ENCODE measurements at places on chromosomes 11 and 22.

DNA sequence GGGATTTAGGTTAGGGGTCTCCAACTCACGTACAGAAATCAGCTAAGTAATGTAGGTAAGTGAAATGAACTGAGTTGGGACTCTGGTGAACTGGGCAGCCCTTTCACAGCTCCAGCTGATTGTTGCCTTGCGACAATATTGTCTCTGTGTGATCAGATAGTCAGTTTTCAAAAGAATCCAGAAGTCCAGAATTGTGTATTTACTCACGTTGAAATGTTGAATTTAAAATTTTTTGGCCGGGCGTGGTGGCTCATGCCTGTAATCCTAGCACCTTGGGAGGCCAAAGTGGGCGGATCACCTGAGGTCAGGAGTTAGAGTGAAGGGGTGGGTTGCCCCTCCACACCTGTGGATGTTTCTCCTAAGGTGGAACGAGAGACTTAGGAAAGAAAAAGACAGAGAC is 18.8 kb upstream of the WDR74 start:
- DNase-seq = no peak

DNA sequence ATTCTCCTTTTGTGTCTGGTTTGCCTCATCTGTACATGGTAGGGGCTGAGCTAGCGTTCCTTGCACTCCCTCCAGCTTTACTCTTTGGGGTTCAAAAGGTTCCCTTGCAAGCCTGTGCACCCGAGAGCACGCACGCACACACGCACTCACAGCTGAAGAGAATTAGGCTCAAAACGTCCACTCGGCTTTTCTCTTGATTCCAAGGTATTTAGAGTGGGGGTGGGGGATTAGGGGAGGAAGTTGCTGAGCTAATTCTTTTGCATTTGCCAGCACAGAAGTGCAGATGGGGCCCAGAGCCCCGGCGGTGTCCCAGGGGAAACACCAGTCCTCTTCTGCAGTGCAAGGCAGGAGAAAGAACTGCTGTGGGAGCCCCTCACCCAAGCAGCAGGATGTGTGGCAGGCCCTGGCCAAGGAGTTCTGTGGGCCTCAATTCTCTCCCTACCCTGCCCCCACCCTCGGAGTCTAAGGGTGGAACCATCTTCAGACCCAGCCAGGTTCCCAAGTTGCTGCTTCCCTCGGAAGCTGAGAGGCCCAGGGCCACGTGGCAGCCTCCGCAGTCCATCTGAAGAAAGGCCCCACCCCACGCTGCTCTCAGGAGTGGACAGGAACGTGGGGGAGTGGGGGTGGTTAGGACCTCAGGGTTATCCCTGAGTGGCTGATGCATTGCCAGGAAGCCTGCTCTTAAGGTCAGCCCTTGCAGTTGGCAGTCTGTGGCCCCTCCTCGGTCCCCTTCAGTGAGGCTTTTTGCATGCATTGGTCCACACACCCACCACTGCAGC is 3.8 kb upstream of the KCNQ1OT1 start:
- peak; percentile 20 for DNase-seq

DNA sequence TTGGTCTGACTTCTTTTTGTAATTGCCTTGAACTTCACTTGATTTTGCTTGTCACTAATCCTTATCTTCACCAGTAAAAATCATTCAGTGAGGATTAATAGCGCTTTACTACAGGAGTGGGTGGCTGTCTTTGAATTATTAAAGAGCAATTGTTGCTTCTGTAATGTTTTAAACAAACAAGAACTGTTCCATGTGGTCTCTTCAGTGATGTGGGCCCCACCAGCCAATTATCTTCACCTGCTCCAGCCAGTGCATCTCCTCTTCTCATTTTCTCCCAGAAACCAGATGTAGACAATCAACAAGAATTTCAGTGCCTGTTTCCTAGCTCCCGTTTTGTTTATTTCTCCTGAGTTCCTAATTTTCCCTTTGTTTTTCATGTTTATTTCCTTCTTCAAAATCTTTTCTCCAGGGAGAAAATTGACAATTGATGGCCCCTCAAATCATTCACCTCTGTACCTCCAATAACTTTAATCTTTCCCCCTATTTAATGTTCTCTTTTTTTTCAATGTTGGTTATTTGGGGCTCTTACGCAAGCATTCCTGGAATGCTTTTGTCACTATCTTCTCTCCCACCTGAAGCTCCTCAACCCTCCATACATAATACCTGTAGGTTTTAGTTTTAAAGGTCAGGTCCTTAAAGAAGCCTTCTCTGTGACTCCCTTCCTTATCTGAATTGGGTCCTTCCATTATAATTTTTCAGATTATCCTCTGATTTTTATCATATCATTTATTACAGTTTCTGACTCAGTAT is 115.1 kb downstream of the ARFGAP2 start:
- DNase-seq = no peak

DNA sequence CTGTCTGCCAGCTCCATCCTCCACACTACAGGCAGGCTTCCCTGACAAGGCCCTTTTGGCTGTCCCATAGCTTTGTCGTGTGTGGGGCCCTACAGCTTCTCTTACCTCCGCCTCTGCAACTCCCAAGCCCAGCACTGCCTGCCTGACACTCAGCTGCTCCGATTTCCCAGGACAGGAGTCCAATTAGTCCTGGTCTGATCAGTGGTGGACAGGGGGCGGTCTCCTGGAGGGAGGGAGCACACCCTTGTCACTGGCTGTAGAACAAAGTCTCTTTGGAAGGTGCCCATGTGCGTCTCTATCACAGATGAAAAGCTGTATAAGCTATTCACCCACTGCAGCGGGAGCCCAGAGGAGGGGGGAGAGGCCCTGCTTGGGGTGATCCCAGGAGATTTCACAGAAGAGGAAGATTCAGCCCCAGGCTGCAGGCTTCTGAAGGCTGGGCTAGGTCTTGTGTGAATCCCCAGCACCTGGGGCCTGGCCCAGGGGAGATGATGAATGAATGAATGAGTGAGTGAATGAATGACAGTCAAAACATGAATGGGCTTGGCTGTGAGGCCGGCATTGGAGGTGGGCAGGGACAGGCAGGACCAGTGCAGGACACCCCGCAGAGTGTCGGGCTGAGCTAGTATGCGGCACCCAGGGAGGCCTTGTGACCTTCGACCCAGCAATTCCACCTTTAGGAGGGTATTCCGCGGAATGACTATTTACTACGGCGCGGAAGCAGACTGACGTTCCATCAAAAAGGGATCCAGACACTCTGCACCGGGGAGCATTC is 142.4 kb downstream of the CACNA1I start:
- no peak for DNase-seq

GRCh38 chr11:10663990-10664389 is 29.6 kb downstream of the IRAG1 start:
- DNase-seq = no peak

GRCh38 chr11:62459080-62459479 is 40.2 kb downstream of the SCGB1A1 start:
- DNase-seq = peak; percentile 22

GRCh38 chr11:117933930-117934329 is 4.7 kb upstream of the TMPRSS13 start:
- DNase-seq = no peak

GRCh38 chr11:73227571-73228211 is 9.6 kb downstream of the P2RY2 start:
- DNase-seq = no peak

DNA sequence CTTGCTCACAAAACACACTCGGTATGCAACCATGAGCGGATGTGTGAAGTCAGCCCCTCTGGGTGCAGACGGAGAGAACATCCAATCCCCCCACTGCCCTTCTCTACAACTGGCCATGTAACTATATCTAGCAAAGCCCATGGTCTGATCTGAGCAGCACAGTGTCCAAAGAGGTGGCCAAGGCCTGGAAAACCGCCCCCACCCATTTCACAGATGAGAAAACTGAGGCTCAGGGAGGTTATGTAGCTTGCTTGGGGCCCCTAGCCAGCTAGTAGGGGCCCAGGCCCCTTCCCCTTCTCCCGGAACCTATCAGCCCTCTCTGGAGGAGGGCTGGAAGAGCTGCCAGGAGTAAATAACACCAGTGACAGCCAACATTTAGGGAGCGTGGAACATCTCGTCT is 15.4 kb upstream of the NEFH start:
- DNase-seq = no peak

DNA sequence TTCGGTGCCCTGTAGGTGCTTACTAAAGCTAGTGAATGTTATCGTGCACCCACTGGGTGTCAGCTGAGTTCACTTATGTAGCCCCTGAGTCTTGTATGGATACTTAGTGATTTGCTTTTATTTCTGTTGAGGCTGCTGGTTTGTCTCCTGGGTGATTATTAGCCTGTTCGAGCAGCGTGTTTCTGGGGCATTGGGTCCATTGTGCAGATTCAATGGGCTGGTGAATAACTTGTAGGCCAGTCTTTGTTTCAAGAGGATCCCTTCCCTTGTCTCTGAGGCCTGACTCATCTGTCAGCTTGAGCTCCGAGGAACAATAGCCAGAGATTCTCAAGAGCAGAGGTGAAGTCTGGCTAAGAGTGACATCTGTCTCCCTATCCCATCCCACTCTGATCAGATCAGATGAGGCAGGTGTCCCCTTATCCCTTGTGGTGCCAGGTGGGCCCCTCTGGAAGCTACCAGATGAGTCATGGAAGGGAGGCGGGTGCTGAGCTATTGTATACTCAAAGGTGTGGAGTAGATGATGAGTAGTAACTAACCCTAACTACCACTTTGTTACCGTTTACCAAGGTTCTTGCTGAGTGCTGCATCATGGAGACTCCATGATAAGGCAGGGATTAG is 3.7 kb downstream of the MIAT start:
- DNase-seq = no peak

DNA sequence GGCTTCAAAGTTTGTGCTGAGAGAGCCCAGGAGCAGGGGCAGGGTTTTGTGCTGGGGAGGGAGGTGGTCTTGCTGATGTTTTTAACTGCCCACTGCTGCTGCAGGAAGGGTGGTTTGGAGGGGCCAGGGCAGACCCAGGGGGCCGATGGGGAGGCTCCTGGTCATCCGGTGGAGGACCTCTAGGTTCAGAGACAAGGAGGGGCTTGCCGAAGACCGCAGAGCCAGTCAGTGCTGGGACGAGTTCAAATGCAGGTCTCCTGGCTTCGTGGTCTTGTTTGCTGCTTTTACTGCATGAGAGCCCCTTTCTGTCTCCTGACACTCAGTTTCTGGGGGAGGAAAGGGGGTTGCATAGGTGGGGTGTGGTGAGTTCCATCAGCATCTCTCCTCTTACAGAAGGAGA is 26.0 kb downstream of the CACNA1I start:
- DNase-seq = no peak

DNA sequence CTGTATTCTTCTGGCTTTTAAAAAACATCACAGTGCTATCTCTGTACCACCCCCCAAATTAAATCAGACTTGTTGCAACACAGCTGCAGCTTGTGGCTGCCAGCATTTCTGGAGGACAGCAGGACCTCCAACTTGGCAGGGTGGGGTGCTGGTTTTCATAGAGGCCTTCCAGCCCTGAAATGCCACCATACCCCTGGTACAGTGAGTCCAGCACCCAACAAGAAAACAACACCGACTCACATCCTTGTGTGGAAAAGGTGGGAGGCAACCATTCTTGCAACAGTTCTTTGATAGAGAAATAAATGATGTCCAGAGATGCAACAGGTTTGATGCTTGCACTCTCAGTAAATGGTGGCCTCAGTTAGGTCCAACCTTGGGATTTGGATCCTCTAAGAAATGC is 96.0 kb downstream of the ABTB2 start:
- DNase-seq = no peak

DNA sequence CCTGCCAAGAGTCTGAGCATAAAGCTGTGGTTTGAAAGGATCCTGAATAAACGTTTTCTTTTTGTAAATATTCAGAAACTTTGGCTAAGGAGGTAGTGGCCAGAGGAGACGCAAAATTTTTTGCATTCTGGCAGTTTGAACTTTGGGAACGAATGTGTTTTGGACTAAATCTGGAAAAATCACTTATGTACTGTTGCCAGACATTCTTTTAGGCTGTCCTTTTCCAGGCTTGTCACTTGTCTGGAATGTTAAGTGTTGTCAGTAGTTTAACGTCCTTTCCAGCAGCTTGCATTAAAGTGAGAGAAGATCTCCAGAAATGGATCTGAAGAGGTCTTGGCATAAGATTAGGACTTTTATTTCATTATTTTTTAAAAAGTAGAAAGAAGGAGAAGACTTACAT is 18.5 kb downstream of the SPECC1L start:
- peak; percentile 66 for DNase-seq

DNA sequence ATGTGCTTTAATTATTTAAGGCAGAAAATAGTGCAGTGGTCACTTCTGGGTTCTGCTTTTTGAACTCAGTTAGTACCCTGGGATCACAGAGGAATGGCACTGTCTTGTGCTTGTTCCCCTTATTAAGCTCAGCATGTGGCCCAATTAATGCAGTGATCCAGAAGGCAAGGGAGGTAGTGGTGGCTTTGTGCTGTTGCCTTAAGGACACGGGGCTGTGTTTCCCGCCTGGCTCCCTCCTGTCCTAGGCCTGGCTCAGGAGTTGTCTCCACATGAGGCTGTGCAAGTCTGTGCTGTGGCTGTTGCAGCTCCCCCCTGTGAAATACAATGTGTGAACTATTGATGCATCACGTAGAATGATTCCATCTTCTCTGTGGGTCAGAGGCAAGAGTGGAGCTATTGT is 49.2 kb upstream of the CABP7 start:
- no peak for DNase-seq

GRCh38 chr11:86803136-86804045 is 3.0 kb downstream of the PRSS23 start:
- no peak for DNase-seq

GRCh38 chr11:115502636-115503082 is 1.6 kb downstream of the CADM1 start:
- no peak for DNase-seq

DNA sequence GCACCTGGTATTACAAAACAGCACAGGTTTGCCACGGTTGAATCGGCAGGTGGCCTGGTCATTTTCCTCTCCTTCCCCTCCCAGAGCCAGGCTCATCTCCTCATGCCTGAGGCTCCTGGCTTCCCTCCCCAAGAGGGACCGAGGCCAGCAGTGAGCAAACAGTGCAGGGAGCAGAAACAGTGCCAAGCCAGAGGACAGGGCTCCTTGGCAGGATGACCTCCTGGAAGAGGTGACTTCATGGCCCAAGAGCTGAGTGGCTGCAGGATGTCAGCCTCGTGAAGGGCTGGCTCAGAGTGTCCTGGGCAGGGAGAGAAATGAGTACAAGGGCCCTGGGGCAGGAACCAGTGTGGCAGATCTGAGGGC is 22.8 kb upstream of the PPFIA1 start:
- no peak for DNase-seq

DNA sequence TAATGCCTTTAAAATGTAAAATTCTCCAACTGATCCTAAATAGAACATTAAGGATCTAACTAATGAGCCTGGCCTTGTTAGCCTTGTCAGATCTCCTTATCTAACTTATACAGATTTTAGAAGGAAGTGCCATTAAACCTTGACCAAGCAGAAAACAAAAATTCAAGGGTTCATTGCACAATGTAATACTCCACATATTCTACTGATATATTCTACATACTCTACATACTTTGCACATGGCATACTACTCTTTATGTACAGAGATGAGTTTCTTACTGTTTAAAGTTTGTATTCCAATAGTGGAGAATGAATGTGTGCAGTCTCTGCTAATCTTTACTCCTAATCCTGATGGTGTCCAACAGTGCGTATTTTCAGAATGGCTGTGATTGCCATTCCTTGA is 297.2 kb downstream of the LUZP2 start:
- peak; percentile 2 for DNase-seq

- peak; percentile 64 for DNase-seq
These were observed 14.6 kb downstream of the MMP13 start for GRCh38 chr11:102940714-102941588.

Data from iris pigment epithelial cell (primary cell).